ENCODE measurements at places on chromosomes 5 and 9.

GRCh38 chr9:117403403-117403811 lies 11.4 kb downstream of the ASTN2 start:
- DNase-seq = no peak

DNA sequence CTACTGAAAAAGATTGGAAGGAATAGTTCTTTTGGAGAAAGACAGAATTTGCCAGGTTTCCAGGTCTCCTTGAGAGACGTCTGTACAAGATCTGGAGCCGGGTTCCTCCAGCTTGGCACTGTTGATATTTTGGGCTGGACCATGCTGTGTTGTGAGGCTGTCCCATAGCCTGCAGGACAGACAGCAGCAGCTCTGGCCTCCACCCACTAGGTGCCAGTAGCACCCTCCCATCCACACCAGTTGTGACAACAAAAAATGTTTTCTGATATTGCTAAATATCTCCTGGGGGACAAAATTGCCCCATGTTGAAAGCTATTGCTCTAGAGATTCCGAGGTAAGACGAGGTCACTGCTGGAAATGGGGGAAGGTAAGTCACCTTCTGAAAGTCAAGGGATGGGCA lies 287.7 kb upstream of the DAP start:
- no peak for DNase-seq

DNA sequence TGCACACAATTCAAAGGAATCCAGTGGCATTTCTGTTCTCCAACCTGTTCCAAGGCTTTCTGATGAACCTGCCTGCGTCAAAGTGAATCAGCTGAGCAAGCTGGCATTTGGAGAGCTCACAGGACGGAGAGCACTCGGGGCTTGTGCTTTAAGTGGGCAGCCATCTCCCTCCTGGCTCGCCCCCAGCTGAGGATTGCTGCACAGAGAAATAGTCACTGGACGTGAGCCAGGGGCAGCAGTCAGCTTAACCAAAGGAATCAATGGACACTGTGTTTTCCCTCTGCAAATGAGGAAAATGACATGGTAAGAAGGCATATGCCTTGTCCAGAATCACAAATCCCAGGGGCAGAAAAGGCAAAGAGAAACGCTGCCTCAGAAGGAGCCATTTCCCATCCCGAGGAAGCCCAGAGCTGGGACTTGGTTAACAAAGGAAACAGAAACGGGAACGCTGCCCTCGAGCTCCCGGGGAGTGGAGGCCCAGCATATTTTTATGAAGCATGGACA lies 299.4 kb downstream of the ZSWIM6 start:
- no peak for DNase-seq

DNA sequence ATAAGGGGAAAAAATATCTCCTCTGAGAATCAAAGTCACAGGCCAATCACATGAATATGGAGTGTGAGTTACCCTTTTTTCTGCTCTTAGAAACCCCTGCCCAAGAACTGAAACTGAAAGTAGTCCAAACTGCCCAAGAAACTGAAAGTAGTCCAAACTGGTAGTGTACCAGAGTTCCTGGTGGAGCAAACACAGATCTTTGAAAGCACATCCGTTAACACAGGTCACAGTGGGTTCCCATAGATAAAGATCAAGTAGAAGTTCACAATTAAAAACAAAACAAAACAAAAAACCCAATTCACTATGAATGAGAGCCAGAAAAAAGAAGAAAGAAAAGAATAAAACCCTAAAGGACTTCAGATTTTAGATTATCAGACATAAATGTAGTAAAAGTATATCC lies 332.4 kb upstream of the EFNA5 start:
- DNase-seq = no peak

- DNase-seq = no peak
Measured at GRCh38 chr5:59094864-59095263, 512.0 kb downstream of the RAB3C start.

DNA sequence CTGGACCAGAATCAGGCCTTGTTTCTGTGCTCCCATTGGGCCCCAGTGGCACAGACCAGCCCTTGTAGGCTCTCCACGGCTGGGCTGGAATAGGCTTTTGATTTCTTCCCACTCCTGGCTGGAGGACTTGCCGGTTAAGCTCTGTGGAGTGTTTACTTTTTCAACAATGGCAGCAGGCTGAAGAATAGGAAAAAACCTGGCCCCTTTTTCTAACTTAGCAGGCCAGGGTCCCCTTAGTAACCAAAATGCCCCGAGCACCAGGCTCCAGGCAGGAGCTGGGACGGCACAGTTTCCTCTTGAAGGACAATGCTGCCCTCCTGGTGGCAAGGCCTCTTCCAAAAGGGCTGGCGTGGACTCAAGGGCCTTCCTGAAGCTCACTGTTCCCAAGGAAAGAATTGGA lies 230.3 kb downstream of the CRB2 start:
- no peak for DNase-seq

DNA sequence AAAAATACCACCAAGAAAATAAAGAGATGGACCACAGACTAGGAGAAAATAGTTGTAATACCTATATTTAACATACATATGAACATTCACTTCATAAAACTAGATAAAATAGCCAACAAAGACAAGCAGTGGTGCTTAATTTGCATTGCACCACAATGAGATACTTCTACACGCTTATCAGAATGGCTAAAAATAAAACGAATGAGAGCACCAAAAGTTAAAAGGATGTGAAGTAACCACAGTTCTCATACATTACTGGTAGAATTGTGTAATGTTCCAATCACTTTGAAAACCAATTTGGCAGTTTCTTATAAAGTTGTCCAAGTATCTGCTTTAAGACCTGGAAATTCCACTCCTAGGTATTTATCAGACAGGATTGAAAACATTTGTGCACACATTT lies 198.9 kb upstream of the SGCD start:
- no peak for DNase-seq

GRCh38 chr9:132562306-132562573 lies 20.2 kb upstream of the BARHL1 start:
- no peak for DNase-seq

GRCh38 chr5:149940941-149941644 lies 3.5 kb downstream of the PDE6A start:
- no peak for DNase-seq

- no peak for DNase-seq
Measured at GRCh38 chr5:173629628-173630027, 13.2 kb upstream of the BOD1 start.

- DNase-seq = no peak
Measured at GRCh38 chr5:52943285-52943684, 45.9 kb upstream of the ITGA2 start.

DNA sequence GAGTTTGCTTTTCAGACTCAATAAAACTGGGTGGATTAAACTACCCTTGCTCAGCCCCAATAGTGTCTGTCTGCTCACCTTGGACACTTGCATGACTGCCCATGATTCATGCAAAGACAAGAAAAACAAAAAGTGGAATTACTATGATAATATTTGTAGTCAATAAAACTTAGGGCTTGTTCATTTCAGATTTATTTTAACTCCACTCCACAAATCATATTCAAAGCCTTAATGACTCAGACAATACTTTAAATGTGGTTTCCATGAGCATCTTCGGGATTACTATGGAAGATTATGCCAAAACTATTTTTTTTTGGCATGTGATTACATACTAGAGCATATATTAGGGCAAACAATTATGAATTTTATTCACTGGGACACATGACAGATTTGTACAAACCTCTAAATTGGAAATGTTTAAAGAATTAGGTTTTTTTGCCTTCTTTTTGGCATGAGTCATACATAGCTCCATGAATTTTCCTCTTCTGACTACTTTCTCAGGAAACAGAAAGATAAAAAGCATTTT lies 468.9 kb downstream of the ACTL7B start:
- DNase-seq = no peak

- DNase-seq = no peak
Measured at GRCh38 chr9:127960410-127961154, 20.2 kb downstream of the EEIG1 start.

- no peak for DNase-seq
Measured at GRCh38 chr5:158390577-158390976, 531.6 kb upstream of the CLINT1 start.

DNA sequence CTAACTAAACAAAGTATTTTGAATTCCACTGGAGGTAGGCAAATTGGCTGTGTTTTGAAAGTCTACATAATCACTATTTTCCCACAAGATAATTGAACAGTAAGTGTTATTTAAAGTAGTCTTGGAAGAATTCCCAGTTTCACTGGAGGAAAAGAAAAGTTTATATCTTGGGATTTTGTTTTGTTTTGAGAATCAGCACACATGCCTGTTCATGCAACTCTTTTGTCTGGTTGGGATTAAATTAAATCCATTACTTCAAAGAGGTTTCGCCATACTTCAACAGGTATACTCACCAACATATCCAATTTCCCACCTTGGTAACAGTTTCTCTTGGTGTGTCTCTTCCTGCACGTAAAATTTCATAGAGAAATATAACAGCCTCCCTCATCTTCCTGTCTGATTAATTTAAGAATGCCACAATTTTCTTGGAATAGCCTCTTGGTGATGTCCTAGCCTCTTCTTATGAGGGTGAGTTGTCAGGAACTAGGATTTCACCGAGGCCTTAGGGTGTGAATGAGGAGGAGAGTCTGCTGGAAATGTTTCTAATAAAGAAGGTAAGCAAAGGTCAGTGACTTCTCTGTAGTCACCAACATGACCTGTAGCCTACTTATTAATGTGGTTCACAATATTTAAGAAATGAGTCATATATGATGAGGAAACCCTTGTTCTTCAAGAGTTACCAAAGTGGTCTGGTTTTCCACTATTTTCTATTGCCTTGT lies 48.1 kb downstream of the ITGA2 start:
- no peak for DNase-seq

GRCh38 chr9:134698587-134699342 lies 57.2 kb downstream of the COL5A1 start:
- no peak for DNase-seq

DNA sequence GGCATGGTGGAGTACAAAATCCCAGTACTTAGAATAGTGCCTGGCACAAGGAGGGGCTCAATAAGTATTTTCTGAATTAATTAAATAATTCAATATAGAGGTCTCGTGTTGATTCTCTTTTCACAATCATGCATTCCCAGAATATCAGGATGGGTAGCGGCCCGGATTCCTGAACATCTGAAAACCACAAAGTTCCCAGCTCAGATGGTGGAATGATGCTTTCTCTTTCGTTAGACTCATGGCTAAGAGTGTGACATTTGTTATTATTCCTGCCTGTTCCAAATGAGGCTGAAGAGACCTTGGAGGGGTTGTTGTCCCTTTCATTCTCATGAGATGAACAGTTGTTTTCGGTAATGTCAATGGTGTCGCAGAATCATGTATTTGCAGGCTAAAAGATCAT lies 95.4 kb upstream of the LIFR start:
- DNase-seq = no peak

DNA sequence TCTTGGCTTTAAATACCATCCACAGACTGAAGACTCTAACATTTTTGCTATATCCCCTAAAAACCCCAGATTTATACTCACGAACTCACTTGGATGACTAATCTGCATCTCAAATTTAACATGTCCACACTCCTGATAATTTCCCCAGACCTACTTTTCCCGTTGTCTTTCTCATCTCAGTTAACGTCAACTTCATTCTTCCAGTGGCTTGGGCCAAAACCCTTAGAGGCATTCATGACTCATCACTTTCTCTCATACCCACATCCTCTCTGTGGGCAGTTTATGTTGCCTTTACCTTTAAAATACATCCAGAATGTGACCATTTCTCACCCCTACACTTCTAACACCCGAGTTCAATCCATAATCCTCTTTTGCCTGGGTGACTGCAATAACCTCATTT lies 96.7 kb downstream of the EDIL3 start:
- no peak for DNase-seq

- DNase-seq = no peak
Measured at GRCh38 chr9:126131066-126132010, 195.3 kb upstream of the MVB12B start.

- no peak for DNase-seq
Measured at GRCh38 chr5:31007672-31008071, 185.8 kb upstream of the CDH6 start.

- no peak for DNase-seq
Measured at GRCh38 chr5:57550132-57550531, 67.5 kb upstream of the ACTBL2 start.
